ENCODE measurements at places on chromosomes 3 and 15.

- DNase-seq = no peak
These were observed 96.0 kb downstream of the ABHD5 start for GRCh38 chr3:43786526-43787305.

GRCh38 chr15:69525543-69525942 lies 72.9 kb downstream of the RPLP1 start:
- DNase-seq = no peak

DNA sequence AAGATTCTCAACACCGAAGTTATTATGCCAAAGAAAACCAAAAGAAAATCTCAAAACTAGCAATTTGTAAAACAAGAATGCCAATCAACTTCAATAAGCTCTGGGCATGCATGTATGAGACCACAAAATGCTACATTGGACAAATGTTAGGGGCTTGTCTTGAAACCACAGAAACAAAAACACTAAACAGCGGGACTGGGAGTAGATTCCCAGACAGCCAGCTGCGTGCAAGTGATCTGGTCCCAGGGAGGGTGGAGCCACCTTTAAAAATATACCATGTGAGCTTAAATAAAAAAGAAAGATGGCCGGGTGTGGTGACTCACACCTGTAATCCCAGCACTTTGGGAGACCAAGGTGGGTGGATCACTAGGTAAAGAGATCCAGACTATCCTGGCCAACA lies 163.6 kb upstream of the PRICKLE2 start:
- DNase-seq = no peak

- no peak for DNase-seq
These were observed 18.8 kb upstream of the DGKG start for GRCh38 chr3:186380622-186381380.

- no peak for DNase-seq
These were observed 36.0 kb downstream of the NR2F2 start for GRCh38 chr15:96366526-96366877.

DNA sequence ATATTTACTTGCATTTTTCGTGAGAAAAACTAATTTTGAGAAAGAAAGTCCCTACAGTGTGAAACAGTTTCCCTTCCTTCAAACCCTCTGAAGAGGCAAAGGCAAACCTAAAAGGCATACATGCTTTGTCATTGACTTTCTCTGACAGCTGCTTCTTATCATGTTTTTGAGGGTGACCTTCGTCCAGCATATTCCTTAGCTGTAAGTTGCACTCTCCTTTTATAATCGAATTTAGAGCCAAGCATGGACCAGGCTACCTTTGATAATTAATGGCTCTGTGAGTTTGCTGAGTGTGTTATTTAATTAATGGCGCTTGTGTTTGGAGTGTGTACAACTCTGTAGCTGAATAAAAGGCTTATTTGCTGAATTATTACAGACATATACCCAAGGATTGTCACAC lies 684.2 kb upstream of the CFAP20DC start:
- no peak for DNase-seq

- DNase-seq = no peak
These were observed 83.9 kb upstream of the TGFBR2 start for GRCh38 chr3:30522476-30522875.

- DNase-seq = no peak
These were observed 1.4 kb upstream of the AP4E1 start for GRCh38 chr15:50906954-50907600.

DNA sequence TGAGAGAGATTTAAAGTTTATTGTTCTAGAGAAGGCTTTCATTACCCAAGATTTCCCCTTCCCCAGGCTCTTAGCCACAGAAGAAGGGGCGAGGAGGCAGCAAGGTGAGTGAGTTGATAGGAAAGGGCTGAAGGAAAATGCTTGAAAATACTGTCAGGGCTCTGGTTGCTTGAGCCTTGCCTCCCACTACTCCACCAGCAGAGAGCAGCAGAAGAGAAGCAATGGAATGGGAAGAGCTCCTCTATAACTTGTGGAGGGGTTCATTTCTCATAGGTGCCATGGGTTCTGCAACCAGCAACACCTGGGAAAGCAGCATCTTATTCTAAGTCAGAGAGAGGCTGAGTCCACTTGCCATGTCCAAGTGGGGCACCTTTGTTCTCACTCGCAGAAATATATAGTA lies 184.0 kb upstream of the CNTN6 start:
- peak; percentile 32 for DNase-seq

DNA sequence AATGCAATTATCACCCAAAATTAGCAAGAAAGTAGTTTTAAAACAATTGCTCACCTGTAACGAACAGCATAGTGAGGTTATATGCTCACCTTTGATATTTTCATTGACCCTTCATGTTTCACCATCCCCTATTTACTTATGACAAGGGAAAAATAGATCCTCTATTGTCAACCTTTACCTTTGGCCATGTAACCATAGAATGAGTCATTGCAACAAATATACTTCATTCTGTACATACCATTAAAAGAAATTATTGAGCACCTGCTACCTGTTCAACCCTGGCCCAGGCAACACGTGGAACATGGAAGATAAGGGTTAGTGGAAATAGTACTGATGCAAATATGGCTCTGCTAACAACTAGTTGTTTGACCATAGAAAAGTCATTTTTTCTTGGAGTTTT lies 20.2 kb downstream of the LSAMP start:
- DNase-seq = no peak

GRCh38 chr3:58474348-58474911 lies 17.5 kb upstream of the KCTD6 start:
- DNase-seq = no peak

- no peak for DNase-seq
These were observed 169.2 kb downstream of the TP63 start for GRCh38 chr3:189800436-189800835.

Measured in glutamatergic neuron (in vitro differentiated cells).